GM03348 (cell line): ENCODE measurements at places on chromosomes 5 and 9.

DNA sequence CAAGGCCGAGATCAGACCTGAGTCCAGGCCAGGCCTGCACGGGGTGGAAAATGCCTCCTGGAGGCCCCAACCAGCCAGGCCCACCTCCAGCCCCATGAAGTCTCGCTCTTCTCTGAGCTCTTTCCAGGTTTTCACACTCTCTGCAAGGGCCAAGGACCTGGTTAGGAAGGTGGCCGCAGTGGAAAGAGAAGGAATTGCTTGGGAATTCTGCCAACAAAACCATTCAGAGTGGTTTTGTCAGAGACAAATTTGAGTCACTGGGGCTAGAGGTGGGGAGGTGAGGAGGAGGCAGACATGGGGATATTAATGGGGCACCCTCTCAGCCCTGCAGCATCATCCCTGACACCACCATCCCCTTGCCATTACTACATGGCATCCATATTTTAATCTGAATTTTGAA lies 261.0 kb downstream of the ROR2 start:
- no peak for DNase-seq

- DNase-seq = no peak
These were observed 348.2 kb upstream of the NUDT12 start for GRCh38 chr5:103910786-103911185.

- DNase-seq = no peak
These were observed 47.0 kb upstream of the MYO10 start for GRCh38 chr5:16983022-16983639.

- DNase-seq = no peak
These were observed 208.2 kb downstream of the DMRTA1 start for GRCh38 chr9:22654833-22655232.

DNA sequence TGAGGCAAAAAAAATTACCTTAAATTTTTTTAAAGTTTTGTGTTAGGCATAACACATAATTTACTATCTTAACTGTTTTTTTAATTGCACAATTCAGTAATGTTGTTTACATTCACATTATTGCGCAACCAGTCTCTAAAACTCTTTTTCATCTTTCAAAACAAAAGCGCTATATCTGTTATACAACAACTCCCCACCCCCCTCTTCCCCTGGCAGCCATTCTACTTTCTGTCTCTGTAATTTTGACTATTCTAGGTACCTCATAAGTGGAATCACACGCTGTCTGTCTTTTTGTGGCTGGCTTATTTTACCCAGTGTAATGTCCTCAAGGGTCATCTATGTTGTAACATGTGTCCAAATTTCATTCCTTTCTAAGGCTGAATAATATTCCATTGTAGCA lies 241.5 kb upstream of the DMRT1 start:
- no peak for DNase-seq

GRCh38 chr9:121772600-121773285 lies 121.3 kb downstream of the DAB2IP start:
- no peak for DNase-seq

GRCh38 chr5:74638970-74639806 lies 1.3 kb downstream of the ENC1 start:
- no peak for DNase-seq

GRCh38 chr5:80977764-80978163 lies 17.6 kb downstream of the RASGRF2 start:
- no peak for DNase-seq
